ENCODE measurements at places on chromosomes 3 and 15.
A peak's percentile ranks its signal among the peaks of the same experiment; 100 is the strongest.

DNA sequence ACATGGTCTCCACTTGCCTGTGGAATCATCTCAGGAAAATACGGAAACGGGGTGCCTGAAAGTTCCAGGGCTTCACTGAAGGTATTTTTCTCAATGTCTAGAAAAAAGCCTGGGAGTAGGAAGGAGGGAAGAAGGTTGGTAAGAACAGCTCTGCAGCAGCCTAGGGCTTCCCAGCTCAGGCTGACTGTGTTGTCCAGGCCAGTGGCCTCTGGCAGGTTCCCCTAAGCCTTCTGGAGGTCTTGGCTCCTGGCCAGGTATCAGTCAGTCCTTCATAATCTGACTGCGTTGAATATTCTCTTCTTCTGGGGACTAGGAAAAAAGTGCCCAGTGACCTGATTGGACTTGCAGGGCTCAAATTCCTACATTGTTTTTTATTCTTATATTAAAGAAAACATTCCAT, 38.6 kb downstream of the SSR3 start:
- no peak for DNase-seq

- DNase-seq = peak; percentile 27
Observed at GRCh38 chr3:186502966-186503712, 41.0 kb downstream of the CRYGS start.

DNA sequence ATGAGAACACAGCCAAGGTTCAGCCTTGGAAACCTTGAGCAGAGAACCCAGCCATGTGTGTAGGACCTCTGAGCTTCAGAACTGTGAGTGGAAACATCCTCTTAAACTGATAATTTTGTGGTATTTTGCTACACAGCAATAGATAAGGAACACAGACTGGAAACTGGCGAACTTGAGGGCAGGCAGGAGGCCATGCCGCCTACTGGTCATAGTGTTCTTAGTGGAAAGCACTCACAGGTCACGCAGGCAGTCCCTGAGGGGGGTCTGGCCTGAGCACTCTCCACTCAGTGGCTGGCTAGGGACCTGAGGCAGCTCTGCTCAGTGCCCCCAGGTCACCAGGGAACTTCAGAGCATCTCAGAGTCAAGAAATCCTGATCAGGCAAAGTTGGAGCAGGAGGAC, 9.7 kb upstream of the XIRP1 start:
- DNase-seq = no peak

DNA sequence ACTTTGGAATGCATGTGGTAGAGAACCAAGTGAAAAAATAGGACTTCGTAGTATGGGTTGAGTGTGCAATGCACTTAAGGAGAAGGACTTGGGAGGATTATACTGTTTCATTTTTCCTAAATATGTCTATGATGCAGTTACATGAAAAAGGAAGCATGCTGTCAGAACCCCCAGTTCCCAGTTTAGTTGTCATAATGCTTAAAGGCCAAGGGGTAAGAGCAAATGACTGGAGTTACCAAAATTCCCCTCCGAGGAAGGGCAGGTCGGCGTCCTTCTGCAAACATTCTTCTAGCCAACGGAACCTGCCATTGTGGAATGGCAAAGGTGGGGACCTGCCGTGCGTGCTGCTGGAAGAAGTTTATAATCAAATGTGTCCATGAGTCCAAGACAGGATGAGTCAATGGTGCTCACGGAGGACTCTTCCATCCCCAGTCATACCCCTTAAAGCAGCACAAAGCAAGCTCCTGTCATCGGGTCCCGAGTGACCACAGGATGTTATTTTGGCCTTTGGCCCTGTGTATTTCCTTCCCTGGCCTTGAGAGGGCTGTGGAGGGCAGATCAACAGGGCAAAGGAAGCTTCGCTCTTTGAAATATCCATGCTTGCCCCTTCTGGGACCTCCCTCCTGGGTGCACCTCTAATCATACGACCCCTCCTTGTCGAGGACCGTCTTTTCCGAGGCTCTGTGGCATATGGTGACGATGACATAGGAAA, 93.2 kb downstream of the SLCO3A1 start:
- no peak for DNase-seq

DNA sequence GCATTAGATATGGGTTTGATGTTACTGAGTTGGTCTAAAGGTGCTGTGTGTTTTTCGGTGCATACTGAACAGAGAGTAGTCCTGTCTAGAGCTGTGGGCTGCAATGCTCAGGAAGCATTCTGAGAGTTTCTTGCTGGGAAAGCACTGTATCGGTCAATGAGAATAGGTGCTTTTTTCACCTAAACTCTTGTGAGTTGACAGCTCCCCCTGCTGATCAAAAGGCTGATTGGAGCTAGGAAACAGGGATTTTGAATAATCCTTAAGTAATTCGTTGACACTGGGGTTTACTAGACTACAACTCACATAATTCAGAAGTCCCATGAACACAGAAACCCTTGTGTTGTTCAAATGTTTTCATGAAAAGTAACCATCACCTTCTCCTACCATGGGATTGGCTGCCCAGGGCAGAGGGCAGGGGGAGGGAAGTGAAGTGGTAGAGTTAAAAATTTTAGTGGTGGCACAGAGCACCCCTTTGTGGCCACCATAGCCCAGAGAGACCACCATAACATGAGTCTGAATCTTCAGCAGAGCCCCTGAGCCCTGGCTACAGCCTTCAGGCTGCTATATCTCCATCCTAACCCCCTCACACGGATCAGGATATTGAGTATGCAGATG, 13.0 kb upstream of the MANF start:
- DNase-seq = peak; percentile 73

GRCh38 chr15:87142096-87142495, 1062.4 kb downstream of the AGBL1 start:
- no peak for DNase-seq

- no peak for DNase-seq
Observed at GRCh38 chr15:58503139-58504027, 71.6 kb downstream of the LIPC start.

DNA sequence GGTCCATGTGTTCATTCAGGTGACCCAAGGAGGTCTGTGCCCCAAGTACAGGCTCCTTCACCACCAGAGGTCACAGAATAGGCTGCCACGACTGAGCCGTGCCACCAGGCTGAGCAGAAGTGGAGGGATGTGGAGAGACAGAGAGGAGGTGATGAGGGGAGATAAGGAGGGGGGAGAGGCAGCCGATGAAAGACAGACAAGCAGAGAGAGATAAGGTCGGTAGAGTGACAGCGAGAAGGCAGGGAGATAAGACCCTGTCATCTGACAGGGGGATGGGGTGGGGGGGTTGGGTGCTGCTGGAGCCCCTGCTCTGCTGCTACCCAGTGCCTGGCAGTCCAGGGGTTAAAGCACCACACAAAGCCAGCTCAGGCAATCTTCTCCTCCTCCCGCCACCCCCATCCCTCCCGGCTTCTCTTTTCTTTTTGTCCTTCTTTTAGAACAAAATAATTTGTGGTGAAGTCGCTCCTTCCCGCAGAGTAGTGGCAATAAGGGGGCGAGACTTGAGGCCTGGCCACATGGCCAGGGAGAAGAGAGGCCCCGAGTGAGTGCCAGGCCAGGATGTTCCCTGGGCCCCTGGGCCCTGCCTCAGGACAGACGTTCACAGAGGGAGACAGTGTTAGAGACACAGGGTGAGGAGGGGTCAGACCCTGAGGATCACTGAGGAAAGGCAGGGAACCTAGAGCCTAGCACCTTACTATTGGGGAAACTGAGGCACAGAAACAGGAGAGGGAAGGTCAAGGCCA, 67.9 kb downstream of the CACNA2D2 start:
- no peak for DNase-seq

DNA sequence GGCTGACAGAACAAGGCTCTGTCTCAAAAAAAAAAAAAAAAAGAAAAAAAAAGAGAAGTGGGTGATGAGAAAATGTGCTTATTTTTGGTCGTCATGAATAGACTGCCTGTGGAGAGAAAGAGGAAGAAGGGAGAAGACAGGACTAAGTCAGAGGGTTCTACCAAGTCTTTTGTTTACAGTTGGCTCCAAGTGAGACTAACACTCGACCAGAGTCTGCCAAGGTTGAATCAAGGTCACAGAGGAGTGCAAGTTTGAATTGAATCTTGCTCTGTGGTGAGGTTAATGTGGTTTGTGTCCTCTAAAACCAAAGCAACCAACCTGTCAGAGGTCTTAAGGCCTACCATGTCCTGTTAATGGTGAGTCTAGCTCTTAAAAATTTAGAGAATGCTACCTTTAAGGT, 334.1 kb upstream of the GRM7 start:
- no peak for DNase-seq

- no peak for DNase-seq
Observed at GRCh38 chr3:192920411-192920810, 2.8 kb upstream of the MB21D2 start.

GRCh38 chr3:184806567-184807271, 5.2 kb upstream of the VPS8 start:
- no peak for DNase-seq

DNA sequence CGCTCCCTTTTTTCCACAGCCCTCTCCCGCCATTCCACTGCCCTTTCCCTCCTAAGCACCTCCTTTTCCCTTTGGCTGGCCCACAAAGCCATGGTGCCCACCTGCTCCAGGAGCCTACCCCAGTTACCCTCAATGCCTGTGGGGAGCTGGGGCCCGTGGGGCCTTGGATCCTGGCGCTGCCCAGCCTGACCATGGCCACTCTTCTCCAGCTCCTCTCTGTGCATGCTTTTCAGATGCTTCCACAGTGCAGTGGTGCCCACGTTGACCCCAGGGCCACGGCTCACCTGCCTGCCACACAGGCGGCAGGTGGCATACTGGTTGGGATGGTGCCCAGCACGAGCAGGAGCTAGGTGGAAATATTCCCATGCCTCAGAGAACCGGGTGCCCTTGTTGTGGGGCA, 1.5 kb downstream of the ZBED2 start:
- DNase-seq = no peak

DNA sequence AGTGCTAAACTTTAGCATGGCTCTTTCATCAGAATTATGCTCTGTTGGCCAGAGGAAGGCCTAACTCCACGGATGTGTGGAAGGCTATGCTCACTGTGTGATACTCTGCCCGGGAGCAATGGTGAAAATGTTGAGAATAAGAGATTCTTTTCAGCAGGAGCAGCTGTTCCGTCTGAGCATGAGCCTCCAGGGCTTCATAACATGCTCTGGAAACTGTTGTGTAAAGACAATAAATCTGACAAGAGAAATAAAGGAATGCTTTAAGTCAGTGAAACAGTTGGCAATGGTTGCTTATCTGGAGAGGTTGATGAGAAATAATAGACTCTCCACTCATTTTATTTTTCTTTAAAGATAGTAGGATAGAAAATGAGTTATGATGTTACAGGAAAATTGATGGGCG, 269.8 kb downstream of the DIPK2A start:
- DNase-seq = no peak

- DNase-seq = peak; percentile 89
Observed at GRCh38 chr3:129428376-129429079, at the start of gene EFCAB12. Gene EFCAB12 (minus strand): TSS chr3:129428636. CDS start chr3:129428488, 148 bp downstream.

GRCh38 chr3:6392123-6392522, 468.8 kb upstream of the GRM7 start:
- no peak for DNase-seq

DNA sequence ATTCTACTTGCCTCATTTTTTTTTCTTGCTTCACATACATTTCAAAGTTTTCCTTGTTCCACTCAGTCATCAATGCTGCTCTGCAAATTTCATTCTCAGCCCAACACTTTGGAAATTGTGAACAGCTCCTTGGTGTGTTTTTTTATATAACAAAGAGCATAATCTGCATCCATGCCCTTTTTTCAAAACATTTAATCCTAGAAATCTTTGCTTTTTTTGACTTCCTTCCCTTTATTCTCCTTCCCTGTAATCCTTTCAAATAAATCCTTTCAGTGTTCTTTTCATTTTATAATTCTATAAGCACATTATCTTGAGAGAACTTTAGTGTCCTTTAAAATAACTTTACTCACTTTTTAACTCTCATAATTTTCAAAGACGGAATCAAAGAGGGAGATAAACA, 1150.8 kb downstream of the SI start:
- DNase-seq = no peak

DNA sequence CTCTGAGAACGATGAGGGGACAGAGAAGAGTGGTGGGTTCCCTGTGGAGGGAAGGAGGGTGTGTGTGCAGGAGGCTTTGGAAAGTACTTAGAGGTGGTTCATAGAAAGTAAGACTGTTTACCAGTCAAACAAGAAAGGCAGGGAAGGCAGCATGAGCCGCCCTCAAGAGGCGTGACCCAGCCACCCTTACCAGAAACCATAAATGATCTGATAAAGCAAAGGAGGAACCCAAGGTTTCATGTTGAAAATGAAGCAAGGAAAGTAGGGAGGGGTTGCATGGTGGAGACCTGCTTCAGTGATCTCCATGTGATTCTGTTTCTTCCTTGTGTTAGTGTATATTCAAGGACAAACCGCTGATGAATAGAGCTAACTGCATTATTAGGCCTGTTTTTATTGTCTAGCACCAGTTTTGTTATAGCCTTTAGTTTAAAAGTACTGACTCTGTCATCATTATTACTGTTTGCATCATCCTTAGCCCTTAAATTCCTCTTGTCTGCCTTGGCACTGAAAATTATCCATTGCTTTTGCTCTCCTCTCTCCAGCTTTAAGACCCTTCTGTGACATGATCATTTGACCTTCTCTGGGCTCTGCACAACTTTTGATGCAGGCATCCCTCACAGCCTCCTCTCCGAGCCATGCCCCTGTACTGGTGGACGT, 96.1 kb downstream of the STAC start:
- no peak for DNase-seq

DNA sequence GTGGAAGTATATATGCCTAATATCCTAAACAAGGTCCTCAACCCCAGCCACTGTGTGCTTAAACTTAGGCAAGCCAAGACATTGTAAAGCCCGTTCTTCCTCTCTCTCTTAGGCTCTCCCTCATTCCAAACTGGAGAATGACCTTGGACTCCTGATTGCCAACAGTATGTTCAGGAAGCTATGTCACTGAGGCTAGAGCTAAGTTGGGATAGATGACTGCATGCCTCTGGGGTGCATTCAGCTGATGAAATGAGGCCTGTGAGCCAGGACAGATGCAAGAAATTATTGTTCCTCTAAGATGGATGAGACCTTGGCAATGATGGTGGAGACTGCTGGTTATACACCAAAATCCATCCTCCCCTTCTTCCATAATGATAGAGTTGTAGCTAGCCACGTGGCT, 27.9 kb upstream of the TBC1D21 start:
- DNase-seq = no peak

DNA sequence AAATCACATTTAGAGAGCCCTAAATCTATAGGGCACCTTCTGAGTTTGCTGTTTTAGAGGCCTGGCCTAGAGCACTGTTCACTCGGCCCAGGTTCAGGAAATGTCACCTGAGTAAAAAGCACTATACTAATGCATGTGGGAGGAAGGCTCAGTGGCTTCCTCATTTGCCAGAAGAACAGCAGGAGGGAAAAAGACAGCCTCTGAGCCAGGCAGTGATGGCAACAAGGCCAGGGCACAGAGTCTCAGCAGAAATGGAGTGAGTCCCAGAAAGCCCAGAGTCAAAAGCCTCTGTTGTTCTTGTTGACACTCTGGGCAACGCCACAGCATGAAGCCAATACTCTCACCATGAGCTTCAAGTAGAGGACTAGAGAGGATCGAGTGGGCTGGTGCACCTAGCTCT, 25.9 kb downstream of the LTF start:
- no peak for DNase-seq

All from H1 (cell line).